ENCODE measurements at places on chromosomes 13 and 19.

DNA sequence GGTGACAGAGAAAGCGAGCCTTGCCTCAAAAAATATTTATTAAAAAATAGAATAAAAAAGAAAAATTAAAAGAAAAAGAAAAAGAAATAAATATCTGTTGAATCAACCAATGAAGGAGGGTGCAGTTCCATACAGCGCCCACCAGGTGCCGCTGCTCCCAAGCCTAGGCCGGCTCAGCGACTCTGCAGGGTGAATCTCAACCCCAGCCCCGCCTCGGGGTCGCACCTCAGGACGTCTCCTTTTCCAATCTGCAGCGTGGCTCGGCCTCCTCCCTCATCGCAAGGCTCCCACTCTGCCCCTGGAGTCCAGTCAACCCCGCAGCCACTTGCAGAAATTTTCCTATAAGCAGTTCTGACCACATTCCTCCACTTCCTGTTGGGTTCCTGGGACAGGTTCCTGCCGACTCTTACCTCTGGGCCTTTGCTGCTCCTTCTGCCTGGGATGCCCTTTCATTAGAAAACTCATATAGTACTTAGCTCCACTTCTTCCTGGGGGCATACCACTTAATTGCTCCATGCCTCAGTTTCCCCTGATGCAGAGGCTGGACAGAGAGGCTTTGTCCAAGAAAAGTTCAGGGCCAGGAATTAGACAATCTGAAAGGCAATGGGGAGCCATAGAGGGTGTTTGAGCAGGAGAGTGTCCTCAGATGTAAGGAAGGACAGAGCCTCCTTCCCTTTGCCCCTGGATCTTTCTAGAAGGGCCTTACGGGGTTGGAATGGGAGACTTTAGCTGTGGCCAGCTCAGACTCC is 24.3 kb downstream of the NFILZ start:
- DNase-seq, result peak; percentile 82

GRCh38 chr19:55044771-55045716 is 7.0 kb upstream of the GP6 start:
- DNase-seq, result no peak

DNA sequence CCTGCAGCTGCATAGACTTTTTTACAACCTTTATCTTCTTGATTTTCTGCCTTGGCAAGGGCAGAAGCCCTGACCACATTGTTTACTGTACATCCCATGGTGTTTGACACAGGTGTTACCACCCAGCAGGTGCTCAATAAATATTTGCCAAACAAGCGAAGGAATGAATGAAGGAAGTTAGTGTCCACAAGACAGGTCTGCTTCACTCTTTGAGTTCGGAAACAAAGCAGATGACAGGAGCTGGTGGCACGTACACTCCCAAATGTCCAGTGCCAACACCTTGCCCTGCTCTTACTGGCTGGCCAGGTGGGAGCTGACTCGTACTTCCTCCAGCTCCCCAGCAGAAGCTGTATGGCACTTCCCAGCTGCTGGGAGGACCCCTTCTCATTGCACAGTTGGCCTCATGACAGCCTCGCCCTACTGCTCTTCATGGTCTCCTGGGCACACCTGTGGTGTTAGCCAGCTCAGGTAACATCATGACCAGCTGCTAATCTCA is 22.0 kb upstream of the MUC16 start:
- no peak for DNase-seq

DNA sequence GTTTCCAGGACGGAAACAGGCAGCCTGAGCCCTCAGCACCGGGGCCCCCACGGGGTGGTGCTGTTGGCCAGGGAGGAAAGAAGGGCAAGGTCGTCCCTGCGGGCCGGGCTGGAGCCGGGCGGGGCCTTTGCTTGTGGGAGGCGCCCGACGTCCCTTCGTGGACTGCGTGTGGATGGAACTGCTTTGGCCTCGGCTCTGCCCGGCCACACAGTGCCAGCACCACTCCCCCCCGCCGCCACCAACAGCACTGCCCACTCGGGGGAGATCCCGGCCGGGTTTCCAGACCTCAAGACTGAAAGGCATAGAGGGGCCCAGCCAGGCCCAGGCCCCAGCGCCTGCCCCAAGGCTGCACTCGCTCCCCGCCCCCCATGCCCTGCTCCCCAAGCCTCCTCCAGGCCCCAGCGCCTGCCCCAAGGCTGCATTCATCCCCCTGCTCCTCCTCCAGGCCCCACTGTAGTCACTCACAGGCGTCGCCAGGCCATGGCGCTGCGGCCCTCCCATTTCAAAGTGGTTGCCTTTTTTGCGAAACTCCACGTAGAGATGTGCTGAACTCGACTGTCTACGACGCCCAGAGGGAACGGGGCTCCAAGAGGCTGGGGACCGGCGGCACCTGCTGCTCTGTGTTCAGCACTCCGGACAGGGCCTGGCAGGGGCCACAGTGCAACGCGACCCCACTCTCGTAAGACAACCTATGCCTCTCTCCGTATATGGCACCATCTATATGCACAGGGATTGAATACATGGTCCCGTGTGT is 22.5 kb downstream of the C13orf46 start:
- peak; percentile 70 for DNase-seq

- DNase-seq, result no peak
Observed at GRCh38 chr13:112234131-112234875, 141.9 kb upstream of the SPACA7 start.

- DNase-seq, result no peak
Observed at GRCh38 chr19:47433121-47433520, 13.8 kb upstream of the MEIS3 start.

DNA sequence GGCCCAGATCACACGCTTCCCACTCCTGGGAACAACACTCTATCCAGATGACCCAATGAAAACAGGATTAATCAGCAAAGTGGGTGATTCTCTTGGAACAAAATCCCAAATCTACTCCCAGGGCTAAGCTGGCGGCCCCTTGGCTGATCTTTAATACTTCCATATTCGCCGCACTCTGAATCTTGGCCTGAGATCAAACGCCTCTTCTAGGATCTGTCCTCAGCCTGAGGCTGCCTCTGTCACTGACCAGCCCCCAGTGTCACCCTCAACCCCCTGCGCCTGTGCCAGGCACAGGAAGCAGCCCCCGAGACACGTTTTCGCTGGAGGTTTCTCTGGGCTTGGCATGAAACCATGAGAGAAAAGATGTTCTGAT is 2.4 kb upstream of the CTXN1 start:
- no peak for DNase-seq

GRCh38 chr13:59354665-59355369 is 808.9 kb downstream of the DIAPH3 start:
- DNase-seq, result no peak

DNA sequence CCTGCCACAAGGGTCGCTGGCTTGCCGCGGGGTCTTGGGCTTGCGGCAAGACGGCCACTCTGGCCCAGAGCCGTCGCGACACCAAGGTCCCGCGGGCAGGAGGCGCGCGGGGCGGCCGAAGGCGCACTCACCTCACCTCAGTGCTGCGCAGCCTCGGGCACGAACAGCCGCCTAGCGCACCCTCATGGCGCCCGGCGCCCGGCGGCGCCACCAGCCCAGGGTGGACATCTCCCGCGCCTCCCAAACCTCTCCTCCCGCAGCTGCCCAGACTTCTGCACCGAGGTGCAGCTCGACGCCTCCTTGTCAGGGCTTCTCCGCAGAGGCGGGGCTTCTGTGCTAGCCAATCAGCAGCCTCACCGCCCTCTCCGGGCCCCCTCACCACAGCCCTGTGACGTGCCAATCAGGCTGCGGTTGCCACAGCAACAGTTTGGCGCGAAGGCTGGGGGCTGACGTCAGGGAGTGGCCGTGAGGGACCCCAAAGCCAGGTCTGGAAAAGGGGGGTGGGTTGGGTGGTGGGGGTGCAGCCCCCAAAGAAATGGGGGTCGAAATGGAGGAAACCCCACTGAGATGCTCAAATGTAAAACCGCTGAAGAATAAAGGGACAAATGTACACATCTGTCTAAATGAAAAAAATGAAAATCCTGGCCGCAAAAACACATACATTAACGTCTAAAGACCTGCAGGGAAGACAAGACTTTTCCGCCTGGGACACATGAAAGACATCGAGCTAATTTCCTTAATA is at the start of the genes PEG3 and ZIM2:
Gene PEG3 (minus strand): TSS at position 276 of the 742 bp plus-strand sequence. CDS start 16,071 bp downstream, outside the sequence.
Gene ZIM2 (minus strand): TSS at position 276 of the 742 bp plus-strand sequence. CDS start 16,449 bp downstream, outside the sequence.
- no peak for DNase-seq

GRCh38 chr19:47729468-47729798 is 15.9 kb upstream of the NOP53 start:
- peak; percentile 33 for DNase-seq

DNA sequence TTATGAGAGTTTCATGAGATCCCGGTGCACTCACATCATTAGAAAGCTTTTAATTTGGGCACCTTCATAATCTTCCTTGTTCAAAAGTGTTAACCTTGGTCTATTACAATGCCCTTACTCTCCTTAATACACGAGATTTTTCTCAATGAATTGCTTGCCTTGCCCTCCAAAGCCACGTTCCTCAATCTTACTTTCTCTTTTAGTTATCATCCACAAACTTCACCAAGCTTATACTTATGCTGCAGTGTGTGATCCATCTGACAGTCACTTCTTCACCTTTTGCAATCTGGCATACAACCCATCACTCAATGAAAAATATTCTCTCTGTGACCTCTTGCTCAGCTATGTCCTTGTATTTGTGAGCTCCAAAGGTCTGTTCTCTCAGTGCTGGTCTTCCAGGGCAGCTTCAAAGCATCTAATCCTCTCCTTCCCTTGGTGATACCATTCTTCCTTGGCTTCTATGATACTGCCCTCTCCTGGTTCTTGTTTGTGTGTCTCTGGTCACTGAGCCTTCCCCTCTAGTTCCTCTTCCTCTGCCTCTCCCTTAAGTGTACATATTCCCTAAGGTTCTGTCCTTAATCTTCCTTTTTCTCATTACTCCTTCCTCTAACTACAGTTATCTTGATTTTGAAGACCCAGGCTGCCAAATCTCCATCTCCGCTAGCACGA is 202.2 kb upstream of the STARD13 start:
- peak; percentile 23 for DNase-seq

GRCh38 chr13:69389899-69390298 is 717.7 kb upstream of the ATXN8OS start:
- DNase-seq, result no peak

DNA sequence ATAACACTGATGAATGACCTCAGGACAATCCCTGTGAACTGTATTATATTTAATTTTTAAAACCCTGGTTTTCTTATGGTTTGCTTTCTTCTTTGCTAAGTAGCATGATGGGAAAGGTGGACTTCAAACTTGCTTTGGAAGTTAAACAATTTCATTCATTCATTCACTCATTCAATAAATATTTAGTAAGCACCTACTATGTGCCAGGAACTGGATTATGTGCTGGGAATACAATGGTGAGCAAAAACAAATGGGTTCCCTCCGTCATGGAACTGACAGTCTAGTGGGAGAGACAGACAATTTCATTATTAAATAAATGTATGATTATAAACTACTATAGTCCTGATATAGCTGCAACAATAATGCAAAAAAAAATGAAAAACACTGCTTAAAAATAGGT is 70.3 kb downstream of the USP12 start:
- DNase-seq, result no peak

- no peak for DNase-seq
Observed at GRCh38 chr19:10189616-10190015, 5.1 kb downstream of the DNMT1 start.

- no peak for DNase-seq
Observed at GRCh38 chr19:21322528-21322927, 6.7 kb downstream of the ZNF708 start.

- peak; percentile 34 for DNase-seq
Observed at GRCh38 chr13:45851171-45851921, at the start of gene SIAH3. SIAH3 (minus strand) TSS chr13:45851753; CDS start chr13:45851629, 124 bp downstream.

GRCh38 chr19:29845574-29846176 is 33.9 kb downstream of the CCNE1 start:
- peak; percentile 38 for DNase-seq

DNA sequence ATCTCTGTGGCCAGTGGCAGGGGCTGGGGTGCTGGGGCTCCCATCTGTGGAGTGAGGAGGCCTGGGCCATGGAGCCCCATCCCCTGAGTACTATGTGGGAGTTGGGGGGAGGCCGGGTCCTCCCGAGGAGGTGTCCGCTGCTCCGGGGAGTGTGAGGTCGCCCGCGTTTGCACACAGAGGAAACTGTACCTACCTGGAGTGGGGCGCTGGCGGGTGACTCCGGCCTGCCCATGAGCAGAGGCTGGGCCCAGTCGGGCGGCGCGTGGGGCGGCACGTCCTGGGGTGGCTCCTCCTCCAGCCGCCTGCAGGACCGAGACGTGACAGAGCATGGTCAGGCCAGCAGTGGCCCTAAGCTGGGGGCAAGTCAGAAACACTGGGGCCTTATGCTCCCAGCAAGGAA is 33.8 kb upstream of the MATK start:
- no peak for DNase-seq

DNA sequence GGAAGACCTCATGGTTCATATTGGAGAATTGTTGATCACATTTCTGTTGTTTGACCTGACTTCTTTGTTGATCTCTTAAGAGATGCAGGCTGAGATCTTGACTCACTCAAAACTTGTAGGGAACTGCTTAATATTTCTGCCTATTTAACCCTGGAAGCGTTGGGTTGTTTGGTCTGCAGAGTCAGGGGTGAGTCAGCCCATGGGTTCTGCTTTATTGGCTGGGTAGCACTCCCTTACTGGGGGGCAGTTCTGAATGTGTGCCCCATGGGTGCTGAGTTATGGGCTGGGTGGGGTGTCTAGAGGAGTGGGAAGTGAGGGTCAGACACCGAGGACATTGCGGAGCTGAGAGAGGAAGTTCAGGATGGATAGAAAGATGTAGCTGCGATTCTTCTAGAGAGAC is 87.9 kb downstream of the LRCH1 start:
- no peak for DNase-seq

- no peak for DNase-seq
Observed at GRCh38 chr19:6524311-6524710, 6.5 kb upstream of the TNFSF9 start.

- DNase-seq, result no peak
Observed at GRCh38 chr13:28357911-28358433, 137.0 kb downstream of the FLT1 start.

- no peak for DNase-seq
Observed at GRCh38 chr13:98261165-98261702, 84.2 kb upstream of the RNF113B start.

- DNase-seq, result no peak
Observed at GRCh38 chr19:16073988-16074387, 2.3 kb upstream of the TPM4 start.

- no peak for DNase-seq
Observed at GRCh38 chr13:47277774-47278173, 380.9 kb upstream of the HTR2A start.

- DNase-seq, result no peak
Observed at GRCh38 chr19:14545716-14546082, 16.3 kb downstream of the TECR start.

DNA sequence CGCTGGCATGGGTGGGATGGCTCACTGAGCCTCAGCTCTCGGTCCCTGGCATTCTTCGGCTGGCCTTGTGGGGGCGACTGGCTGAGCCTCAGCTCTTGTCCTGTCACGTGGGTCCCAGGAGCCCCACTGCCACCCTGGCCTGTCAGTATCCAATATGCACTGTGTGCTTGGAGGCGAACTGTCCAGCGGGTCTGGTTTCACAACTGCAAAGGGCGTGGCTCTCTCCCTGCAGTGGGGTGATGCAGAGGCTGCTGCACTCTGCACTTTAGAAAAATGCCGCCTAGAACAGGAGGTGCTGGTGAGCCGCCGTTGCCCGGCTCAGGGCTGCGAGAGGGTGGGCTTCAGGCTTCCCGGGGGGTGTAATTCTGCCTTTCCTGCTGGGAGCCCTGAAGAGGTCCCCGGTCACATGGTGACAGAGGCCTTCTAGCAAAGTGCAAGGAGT is 17.0 kb upstream of the TMEM255B start:
- DNase-seq, result peak; percentile 53
